ENCODE measurements at places on chromosomes 2 and 18.

- no peak for DNase-seq
These were observed 132.7 kb downstream of the HDAC4 start for GRCh38 chr2:239268082-239268481.

DNA sequence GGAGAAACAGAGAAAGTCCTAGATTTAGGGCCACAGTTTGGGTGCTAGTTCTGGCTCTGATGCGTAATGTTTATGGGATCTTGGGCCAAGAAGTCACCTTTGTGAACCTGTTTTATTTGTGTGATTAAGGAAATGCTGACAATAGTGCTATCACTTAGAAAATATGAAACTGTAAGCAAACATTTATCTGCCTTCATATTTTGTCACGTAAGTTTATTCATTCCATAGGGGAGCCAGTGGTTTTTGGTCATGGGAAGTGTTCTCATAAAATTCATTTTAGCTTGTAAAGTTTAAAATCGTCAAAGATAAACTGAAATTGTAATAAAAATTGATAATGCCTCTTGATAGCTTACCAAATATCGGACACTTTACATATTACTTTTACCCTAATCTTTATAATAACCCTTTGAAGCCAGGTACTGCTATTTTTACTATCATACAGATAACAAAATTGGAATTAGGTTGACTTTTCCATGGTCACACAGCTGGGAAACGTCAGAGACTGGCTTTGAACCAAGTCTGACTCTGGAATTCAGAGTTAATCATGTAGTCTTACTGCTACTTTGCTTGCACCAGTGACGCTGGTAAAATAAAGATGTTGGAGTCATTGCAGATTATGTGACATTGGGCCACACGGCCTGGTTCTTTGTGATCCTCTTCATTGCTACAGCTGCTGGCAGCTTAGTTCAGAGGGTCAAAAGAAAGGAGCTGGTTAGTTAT is 99.7 kb downstream of the ICA1L start:
- no peak for DNase-seq

GRCh38 chr2:204364860-204365535 is 180.3 kb upstream of the PARD3B start:
- no peak for DNase-seq

GRCh38 chr2:241925277-241925676 is 55.7 kb downstream of the RTP5 start:
- no peak for DNase-seq

DNA sequence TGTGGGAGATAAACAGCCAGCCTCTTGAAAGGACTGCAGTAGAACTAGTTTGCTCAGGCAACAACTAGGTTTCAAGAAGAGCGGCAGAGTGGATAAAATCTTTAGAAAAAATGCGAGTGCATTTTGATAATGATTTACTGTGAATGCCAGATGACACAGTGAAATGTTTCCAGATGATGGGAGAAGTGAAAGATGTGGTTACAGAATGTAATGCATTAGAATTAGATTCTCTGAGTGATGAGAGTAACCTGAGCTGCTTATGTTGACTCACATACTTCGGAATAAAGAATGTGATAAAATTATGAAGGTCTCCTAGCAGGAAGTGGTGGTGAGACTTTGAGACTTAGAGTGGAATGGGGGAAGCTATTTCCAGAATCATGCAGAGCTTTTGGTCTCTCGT is 184.3 kb downstream of the GULP1 start:
- DNase-seq = no peak
